ENCODE measurements at places on chromosomes 3 and 15. TPM values are rescaled to one million over a fixed set of nuclear protein-coding genes. Genes with fewer than 3 reads are reported as not detected.

DNA sequence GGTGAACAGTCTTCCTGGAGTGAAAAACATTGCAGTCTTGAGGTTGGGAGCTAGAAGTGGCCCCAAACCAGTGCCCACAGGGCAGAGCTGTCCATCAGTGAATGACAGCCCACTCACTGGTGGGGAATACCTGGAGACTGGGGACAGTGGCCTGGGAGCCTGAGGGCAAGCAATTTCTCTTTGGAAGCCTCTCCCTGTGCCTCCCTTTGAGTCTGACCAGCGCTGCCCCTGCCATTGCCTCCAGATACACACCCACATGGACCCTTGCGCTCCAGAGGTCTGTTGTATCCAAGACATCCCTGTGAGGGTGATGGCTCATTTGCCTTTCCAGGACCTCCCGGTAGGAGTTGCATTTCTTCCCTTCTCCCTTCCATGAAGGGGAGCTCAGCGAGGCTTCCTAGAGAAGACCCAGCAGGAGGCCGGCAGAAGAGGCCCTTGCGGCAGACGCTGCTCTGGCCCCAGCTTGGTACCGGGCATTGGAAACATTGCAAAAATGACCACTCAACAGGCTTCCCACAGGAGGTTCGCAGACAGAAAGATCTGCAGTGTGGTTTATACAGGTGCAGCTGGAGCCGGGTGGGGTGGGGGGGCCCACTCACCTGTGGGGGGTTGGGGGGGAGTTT, 38.5 kb downstream of the KLF13 start:
- H3K4me3 ChIP-seq = peak overlapping the region; percentile 24
- H3K36me3 ChIP-seq = no peaks in the 10 kb centered on the region
- H3K27ac ChIP-seq = peak overlapping the region; percentile 95
- DNase-seq = no peak

GRCh38 chr3:162994165-162994564, 1497.6 kb downstream of the OTOL1 start:
- no peak for DNase-seq
- H3K4me3 ChIP-seq = no peak overlapping the region
- no peaks in the 10 kb centered on the region for H3K4me1 ChIP-seq

- no peak for DNase-seq
- H3K4me1 ChIP-seq = no peaks in the 10 kb centered on the region
- no peaks in the 10 kb centered on the region for H3K36me3 ChIP-seq
- no peaks in the 10 kb centered on the region for H3K27me3 ChIP-seq
- H3K4me3 ChIP-seq = no peak overlapping the region
Measured at GRCh38 chr3:13043656-13044055, 29.6 kb downstream of the IQSEC1 start.

- H3K4me1 ChIP-seq = no peaks in the 10 kb centered on the region
- no peaks in the 10 kb centered on the region for H3K27me3 ChIP-seq
- no peak overlapping the region for H3K27ac ChIP-seq
- no peaks in the 10 kb centered on the region for H3K36me3 ChIP-seq
- no peak overlapping the region for H3K4me3 ChIP-seq
Measured at GRCh38 chr15:38461066-38461833, 7.3 kb downstream of the FAM98B start.

- no peak overlapping the region for H3K4me3 ChIP-seq
- no peak overlapping the region for H3K27ac ChIP-seq
- no peaks in the 10 kb centered on the region for H3K27me3 ChIP-seq
- H3K36me3 ChIP-seq = no peaks in the 10 kb centered on the region
Measured at GRCh38 chr3:177061369-177061768, 135.9 kb downstream of the TBL1XR1 start.

- no peaks in the 10 kb centered on the region for H3K27me3 ChIP-seq
- no peak overlapping the region for H3K27ac ChIP-seq
- no peaks in the 10 kb centered on the region for H3K36me3 ChIP-seq
- no peak overlapping the region for H3K4me3 ChIP-seq
- no peak for DNase-seq
Measured at GRCh38 chr3:182699550-182700170, 93.6 kb upstream of the ATP11B start.

GRCh38 chr15:25850154-25851111, 12.7 kb downstream of the ATP10A start:
- no peaks in the 10 kb centered on the region for H3K36me3 ChIP-seq
- H3K27me3 ChIP-seq = no peaks in the 10 kb centered on the region
- H3K4me1 ChIP-seq = peaks cover 29% of the 10 kb centered on the region
- peak; percentile 49 for DNase-seq

- no peaks in the 10 kb centered on the region for H3K36me3 ChIP-seq
- no peak overlapping the region for H3K27ac ChIP-seq
- no peak overlapping the region for H3K4me3 ChIP-seq
- H3K4me1 ChIP-seq = peaks cover 5% of the 10 kb centered on the region
- no peaks in the 10 kb centered on the region for H3K27me3 ChIP-seq
- no peak for DNase-seq
Measured at GRCh38 chr3:46849686-46850467, 13.4 kb downstream of the MYL3 start.

GRCh38 chr3:196763179-196763578, 23.5 kb downstream of the PAK2 start:
- no peak overlapping the region for H3K4me3 ChIP-seq
- H3K4me1 ChIP-seq = peaks cover 4% of the 10 kb centered on the region
- no peak for DNase-seq
- H3K27me3 ChIP-seq = no peaks in the 10 kb centered on the region

- no peaks in the 10 kb centered on the region for H3K27me3 ChIP-seq
- no peak for DNase-seq
- H3K4me3 ChIP-seq = no peak overlapping the region
- H3K4me1 ChIP-seq = peaks cover 90% of the 10 kb centered on the region
- H3K36me3 ChIP-seq = no peaks in the 10 kb centered on the region
Measured at GRCh38 chr3:16061491-16061890, 113.0 kb upstream of the GALNT15 start.

- H3K36me3 ChIP-seq = no peaks in the 10 kb centered on the region
- no peaks in the 10 kb centered on the region for H3K27me3 ChIP-seq
- H3K4me3 ChIP-seq = no peak overlapping the region
- H3K4me1 ChIP-seq = no peaks in the 10 kb centered on the region
- H3K27ac ChIP-seq = no peak overlapping the region
Measured at GRCh38 chr15:101022306-101022705, 103.1 kb downstream of the LRRK1 start.

ISG20 gene
- 18.2 TPM for total RNA-seq

CHRNA7 gene
- total RNA-seq = 0.20 TPM

KLHL6 gene
- total RNA-seq = 2.8 TPM

Data from tibial nerve (tissue), 4 donors.